CD8-positive, alpha-beta T cell (primary cell): ENCODE measurements at places on chromosomes 12 and 14. TPM values are rescaled to one million over a fixed set of nuclear protein-coding genes. Genes with fewer than 3 reads are reported as not detected.

Gene SOX5
- total RNA-seq, result not detected

Gene SCARB1
- 3.0 TPM for total RNA-seq

DNA sequence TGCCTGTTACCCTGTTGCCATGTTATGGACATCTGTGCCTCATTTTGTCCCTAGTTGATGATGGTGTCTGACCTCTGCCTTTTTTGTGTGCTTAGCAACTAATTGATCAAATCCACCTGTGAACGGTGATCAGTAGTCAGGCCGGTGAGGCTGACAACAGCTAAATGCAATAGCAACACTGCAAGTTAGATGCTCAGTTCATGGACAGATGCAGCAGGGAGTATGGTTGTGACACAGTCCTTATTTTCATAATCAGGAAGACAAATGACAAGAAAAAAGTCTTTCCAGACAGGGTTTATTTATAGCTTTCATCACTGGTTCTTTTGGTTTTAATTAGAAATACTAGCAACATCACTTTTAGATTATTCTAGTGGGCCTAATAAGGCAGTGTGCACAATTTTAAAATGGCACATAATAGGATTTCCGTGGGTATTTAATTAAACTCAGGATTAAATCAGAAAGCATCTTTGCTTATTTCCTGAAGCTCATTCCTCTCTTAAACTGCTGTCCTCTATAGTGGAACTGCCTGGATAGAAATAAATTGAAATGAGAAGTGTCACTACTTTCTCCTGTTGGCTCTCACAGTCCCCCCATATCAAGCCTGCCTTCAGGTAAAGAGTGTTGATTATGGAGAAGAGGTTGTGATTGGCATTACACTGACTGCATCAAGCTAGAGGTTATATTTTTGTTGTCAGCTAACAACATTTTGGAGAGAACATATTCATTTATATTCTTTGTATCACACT lies 281.1 kb upstream of the NAV3 start:
- DNase-seq, result no peak

DNA sequence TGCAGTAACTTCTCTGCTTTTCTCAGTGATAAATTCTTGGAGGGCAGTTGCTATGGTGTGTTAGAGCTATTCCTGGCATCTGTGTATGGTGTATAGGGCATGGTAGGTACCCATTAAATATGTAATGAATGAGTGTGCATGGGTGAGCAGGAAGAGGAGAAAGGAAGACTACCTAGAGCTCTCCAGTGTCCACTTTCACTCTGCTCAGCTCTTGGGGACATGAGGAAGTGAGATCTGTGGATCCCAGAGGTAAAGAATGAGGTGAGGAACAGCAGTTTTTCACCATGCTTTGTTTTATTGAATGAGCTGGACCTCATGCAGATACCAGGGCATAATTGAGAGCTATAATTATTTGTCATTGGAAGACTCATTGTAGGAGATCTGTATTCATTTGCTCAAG lies 444.8 kb upstream of the RGS6 start:
- no peak for DNase-seq

DNA sequence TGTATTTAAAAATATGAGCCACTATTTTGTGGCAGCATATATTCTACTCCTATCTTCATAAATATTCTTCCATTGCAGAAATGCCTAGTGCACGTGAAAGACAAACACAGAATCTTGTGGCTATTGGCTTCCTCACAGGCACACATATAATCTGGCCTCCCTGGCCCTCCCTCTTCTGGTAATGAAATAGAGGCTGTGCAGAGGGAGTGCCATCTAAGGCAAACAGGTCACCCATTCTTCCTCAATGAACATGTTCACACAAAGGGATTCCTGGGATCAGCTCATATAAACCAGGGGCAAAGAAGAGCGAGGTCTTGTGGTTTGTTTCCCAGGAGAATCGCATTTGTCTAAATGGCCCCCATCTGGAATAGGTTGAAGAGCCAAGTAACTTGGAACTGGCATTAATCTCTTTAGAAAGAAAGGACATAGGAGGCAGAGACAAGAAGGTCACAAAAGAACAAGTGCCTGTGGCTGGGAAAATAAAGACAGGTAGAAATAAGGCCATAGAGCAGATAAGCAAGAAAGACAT lies 171.6 kb upstream of the PTPRQ start:
- no peak for DNase-seq

- no peak for DNase-seq
Observed at GRCh38 chr14:73393375-73393774, 65.0 kb downstream of the NUMB start.
